PC-9 (cell line): ENCODE measurements at places on chromosomes 12 and 14. TPM values are rescaled to one million over a fixed set of nuclear protein-coding genes. Genes with fewer than 3 reads are reported as not detected.

GRCh38 chr12:80807640-80808288, 91.1 kb downstream of the MYF5 start:
- DNase-seq: no peak
- H3K4me1 ChIP-seq: no peaks in the 10 kb centered on the region
- no peak overlapping the region for H3K4me3 ChIP-seq

- no peak overlapping the region for H3K27ac ChIP-seq
- H3K4me3 ChIP-seq: no peak overlapping the region
- H3K36me3 ChIP-seq: no peaks in the 10 kb centered on the region
These were observed 1081.4 kb upstream of the LRFN5 start for GRCh38 chr14:40525314-40525713.

GRCh38 chr12:54082397-54082892, 28.8 kb downstream of the HOXC4 start:
- peaks cover 33% of the 10 kb centered on the region for H3K27me3 ChIP-seq
- H3K4me1 ChIP-seq: no peaks in the 10 kb centered on the region
- H3K27ac ChIP-seq: no peak overlapping the region
- H3K4me3 ChIP-seq: no peak overlapping the region

- H3K27me3 ChIP-seq: peaks cover 16% of the 10 kb centered on the region; the same call in 1 of the 2 replicates
- H3K36me3 ChIP-seq: no peaks in the 10 kb centered on the region
- DNase-seq: no peak
- H3K4me1 ChIP-seq: no peaks in the 10 kb centered on the region
- no peak overlapping the region for H3K27ac ChIP-seq
- H3K4me3 ChIP-seq: no peak overlapping the region
These were observed 960 bp upstream of the LRFN5 start for GRCh38 chr14:41605550-41606281.

DNA sequence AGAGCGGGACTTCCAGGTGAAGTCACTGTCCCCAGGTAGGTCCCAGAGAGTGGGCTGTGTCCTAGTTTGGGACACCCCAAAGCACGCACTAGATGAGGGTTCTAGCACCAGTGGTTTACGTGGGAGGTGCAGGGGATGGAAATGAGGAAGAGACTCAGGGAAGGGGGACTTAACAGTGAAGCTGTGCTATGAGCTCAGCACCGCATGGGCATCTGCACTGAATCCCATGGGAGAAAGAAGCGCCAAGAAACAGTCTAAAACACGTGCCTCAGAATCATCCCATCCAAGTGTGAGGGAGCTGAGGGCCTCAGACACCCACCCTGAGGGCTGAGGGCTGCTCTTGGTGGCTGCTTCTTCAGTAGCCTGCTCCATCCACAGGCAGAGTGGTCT, 71.5 kb upstream of the ZFP36L1 start:
- H3K4me1 ChIP-seq: no peaks in the 10 kb centered on the region
- no peak for DNase-seq
- peaks cover 6% of the 10 kb centered on the region; the same call in 1 of the 2 replicates for H3K36me3 ChIP-seq
- no peak overlapping the region for H3K4me3 ChIP-seq
- no peaks in the 10 kb centered on the region for H3K27me3 ChIP-seq

The AQP2 gene
- not detected in 2 replicates for total RNA-seq

The P2RX2 gene
- total RNA-seq: not detected in 2 replicates
